ENCODE measurements at places on chromosomes 1 and 21.
A peak's percentile ranks its signal among the peaks of the same experiment; 100 is the strongest.

DNA sequence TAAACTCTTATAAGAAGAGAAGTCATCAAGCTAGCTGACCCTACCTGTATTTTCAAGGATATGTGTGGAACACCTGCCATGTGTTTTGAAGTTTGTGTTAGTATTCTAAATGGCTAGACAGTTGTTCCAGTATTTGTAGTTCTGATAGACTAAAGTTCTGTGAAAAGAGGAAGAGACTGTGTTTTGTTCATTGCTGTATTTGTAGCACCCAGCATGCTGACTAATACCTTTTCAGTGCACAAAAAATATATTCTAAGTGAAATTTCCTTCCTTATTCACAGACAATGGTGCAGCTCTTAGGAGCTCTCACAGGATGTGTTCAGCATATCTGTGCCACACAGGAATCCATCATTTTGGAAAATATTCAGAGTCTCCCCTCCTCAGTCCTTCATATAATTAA lies 8.2 kb upstream of the METTL18 start:
- DNase-seq = no peak

DNA sequence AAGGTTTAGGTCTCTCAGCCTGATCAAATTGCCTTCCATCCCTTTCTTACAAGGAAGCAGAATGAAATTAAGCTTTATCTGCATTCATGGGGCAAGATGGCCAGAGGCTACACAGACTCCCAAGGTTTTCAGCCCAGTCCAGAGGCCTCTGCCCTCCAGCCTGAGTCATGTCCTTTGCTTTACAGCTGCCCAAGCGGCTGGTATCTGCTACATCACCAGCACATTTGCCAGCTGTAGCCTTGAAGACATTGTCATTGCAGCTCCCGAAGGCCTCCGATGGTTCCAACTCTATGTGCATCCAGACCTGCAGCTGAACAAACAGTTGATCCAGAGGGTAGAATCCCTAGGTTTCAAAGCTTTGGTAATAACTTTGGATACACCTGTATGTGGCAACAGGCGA lies 16.0 kb downstream of the HAO2 start:
- DNase-seq = no peak

- no peak for DNase-seq
Measured at GRCh38 chr1:176783309-176783708, 320.3 kb downstream of the PAPPA2 start.

GRCh38 chr1:41749991-41750745 lies 168.6 kb downstream of the HIVEP3 start:
- DNase-seq = no peak

- DNase-seq = no peak
Measured at GRCh38 chr1:53132176-53132575, 10.3 kb downstream of the SLC1A7 start.

DNA sequence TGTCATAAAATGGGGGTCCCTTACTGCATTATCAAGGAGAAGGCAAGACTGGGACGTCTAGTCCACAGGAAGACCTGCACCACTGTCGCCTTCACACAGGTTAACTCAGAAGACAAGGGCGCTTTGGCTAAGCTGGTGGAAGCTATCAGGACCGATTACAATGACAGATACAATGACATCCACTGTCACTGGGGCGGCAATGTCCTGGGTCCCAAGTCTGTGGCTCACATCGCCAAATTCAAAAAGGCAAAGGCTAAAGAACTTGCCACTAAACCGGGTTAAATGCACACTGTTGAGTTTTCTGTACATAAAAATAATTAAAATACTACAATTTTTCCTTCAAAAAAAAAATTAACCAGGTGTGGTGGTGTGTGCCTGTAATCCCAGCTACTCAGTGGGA lies 22.1 kb downstream of the RASSF5 start:
- DNase-seq = no peak

- no peak for DNase-seq
Measured at GRCh38 chr1:157992031-157992832, 1.2 kb upstream of the KIRREL1 start.

GRCh38 chr1:221693087-221693486 lies 48.8 kb downstream of the DUSP10 start:
- no peak for DNase-seq

DNA sequence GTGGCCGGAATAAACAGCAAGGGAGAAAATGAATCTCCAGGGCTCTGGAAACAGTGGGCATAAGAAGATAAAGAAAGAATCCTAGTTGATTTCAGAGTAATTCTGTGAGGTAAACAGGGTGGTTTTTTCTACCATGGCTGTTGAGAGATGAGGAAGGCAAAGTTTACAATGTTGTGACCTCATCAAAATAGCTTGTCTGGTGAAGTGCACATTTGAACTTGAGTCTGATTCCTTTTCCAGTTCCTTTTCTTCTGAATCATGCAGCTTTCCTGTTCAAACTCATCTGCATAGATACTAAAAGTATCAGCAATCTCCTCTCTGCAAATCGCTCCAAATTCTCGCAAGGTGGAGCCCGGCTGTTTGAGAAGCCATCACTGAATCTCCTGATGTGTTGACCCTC lies 161.7 kb downstream of the PLPP3 start:
- DNase-seq = no peak

- no peak for DNase-seq
Measured at GRCh38 chr1:231122143-231122542, 39.7 kb upstream of the TRIM67 start.

DNA sequence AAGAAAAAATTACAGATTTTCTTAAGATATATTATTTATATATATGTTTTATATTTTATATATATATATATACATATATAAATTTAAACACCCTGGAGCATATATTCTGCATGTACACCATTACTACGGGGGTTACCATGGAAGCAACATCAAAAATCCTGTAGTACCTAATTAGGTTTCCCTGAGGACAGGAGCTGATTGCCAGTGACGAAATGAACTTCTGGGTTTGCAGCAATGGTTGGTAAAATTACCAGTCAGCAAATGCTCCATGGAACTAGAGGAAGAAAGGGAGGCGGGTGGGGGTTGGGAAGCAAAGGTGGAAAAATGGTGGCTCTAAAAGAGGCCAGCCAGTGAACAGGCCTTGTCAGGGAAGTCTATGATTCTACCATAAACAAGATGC lies 89.5 kb downstream of the KCNN3 start:
- DNase-seq = no peak

DNA sequence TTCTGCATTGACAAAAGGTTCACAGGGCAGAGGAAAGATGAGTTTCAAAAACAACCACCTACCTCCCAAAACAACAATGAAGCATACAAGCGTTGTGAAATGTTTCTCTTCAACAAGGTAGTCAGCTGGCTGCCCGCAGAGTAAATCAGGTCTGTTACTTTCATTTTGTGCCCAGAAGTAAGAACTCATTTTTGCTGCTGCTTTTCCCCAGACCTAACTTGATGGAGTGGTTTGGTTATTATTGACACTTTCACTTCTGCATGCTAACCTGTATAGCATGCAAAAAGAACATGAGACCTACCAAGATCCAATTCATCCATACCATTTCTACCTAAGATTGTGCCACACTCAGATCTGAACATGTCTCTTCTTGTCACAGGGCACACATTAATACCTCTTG lies 1.3 kb downstream of the SLC9C2 start:
- DNase-seq = no peak

GRCh38 chr21:43361493-43362296 lies 65.2 kb downstream of the SIK1 start:
- DNase-seq = peak; percentile 34

GRCh38 chr1:42945164-42945563 lies 13.5 kb downstream of the SLC2A1 start:
- DNase-seq = no peak

- DNase-seq = no peak
Measured at GRCh38 chr1:241235256-241235897, 121.6 kb downstream of the RGS7 start.

- DNase-seq = no peak
Measured at GRCh38 chr1:173555651-173556305, 47.1 kb downstream of the SLC9C2 start.

DNA sequence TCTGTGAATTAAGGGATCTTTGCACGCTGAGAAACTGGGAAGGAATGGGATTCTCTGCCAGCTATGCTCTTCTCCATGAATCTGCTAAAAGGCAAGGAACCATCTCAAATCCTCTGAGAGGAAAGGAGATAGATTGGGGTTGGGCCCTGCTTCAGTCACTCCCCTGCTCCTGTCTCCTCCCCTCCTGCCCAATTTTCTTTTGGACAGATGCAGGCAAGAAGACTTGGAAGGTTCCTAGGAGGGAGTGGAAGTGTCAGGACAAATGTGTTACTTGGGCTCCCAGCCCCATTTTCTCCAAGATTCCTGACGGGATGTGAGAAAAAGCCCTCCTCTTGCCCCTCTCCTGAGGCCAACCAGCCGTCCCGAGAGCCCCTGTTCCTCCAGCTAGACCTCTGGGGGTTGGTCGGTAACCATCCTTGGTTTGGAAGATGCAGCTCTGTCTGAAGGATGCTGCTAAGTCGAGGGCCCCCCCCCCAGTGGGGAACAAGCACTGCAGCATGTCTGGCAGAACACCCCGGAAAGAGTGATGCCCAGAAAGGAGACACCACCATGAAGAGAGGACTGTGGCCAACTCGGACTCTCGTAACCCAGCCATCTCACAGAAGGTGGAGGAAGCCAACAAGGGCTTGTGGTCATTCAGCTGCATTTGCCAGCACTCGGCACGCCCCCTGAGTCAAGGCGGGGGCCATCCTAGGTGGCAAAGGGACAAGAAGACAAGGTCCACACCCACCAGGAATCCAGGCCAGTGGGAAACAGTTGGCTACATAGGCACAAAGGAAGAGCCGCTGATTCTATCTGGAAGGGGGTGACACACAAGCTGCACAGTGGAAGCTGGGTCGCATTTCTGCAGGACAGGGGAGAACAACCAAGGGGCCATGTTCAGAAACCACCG lies 43.7 kb downstream of the CDK18 start:
- no peak for DNase-seq

GRCh38 chr1:94755675-94756074 lies 64.5 kb upstream of the SLC44A3 start:
- DNase-seq = no peak

- DNase-seq = no peak
Measured at GRCh38 chr1:36458910-36459309, 5.3 kb downstream of the MRPS15 start.

- no peak for DNase-seq
Measured at GRCh38 chr1:39711966-39712340, 20.7 kb upstream of the HPCAL4 start.

DNA sequence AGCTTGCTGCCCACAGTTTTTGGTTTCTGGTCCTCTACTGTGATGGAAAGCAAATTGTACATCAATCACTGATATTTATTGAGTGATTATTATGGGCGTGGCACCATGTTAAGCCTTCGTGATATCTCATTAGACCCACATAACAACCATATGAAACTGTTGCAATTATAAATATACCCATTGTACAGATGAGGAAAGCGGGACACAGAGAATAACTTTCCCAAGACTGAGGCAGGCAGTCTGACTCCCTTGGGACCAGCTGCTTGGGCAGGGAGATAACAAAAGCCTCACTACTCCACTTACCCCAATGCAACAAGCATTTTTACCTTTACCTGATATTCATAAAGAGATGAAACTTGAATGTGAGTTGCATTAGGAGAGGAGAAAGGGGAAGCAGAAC lies 4.3 kb upstream of the CASZ1 start:
- DNase-seq = no peak

DNA sequence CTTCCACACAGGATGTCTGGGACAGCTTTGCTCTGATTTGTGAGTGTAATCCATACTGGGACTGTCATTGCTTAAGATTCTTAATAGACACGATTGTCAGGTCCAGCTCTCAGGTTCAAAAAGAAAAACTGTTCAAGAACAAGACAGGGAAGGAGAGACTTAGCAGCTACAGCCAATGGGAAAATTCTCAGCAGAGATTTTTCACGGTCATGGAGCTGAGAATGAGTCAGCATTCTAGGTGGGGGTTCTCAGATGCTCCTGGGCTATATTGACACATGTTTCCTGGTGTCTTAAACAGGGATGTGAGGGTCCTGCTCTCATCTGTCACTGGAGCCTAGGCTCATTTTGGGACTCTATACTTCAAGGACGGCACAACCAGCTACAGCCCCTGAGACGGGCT lies 318.3 kb downstream of the RRAGC start:
- DNase-seq = no peak

DNA sequence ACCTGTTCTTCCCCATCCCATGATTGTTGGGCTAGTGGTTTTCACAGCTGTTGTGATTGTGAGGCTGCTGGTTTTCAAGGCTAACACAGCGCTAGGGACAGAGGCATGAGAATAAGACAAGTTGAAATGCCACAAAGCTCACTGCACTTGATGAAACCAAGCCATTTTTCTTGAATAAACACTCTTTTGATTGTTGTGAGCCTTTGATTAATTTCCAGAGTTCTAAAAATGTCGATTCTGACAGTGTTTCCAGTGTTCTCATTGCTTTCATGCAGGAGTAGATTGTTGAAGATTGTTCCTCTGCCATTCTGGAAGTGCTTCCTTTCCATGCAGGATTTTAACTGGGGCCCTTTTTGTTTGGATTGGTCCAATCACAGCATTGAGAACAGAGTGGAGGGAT lies 134.9 kb upstream of the GRIK3 start:
- no peak for DNase-seq

DNA sequence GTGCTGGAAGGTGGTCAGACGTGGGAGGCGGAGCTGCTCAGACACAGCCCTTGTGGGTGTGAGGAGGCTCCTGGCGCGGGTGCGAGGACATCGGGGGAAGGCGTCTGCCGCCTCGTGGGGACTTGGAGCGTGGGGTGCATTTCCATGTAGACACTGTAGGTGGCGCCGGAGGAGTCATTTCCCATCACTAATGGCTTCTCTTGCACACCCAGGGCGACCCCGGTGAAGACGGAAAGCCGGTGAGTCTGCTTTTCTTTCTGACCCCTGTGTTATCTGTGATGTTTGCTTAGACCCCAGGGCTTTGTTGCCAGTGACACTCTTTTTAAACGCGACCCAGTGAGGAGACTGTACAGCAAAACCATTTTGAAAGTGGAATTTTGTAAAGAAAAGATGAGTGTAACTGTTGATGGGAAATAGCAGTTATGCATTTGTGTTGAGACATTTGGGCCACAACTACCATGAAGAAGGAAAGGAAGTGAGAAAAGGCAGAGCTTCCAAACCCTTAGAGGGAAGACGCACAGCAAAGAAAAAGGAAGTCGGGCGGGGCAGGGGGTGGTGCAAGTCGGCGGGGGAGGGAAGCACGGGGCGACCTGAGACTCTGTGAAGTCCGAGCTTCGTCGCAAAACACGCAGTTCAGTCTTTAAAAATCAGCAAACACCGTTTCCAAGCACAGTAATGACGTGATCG lies 64.0 kb downstream of the SLC19A1 start:
- DNase-seq = peak; percentile 50

GRCh38 chr1:204480515-204480914 lies 14.1 kb downstream of the PIK3C2B start:
- DNase-seq = no peak

GRCh38 chr21:21845901-21846300 lies 847.7 kb downstream of the NCAM2 start:
- DNase-seq = no peak
